Vagina (tissue), 2 donors: ENCODE measurements at places on chromosomes 11 and 22. TPM values are rescaled to one million over a fixed set of nuclear protein-coding genes. Genes with fewer than 3 reads are reported as not detected.

DNA sequence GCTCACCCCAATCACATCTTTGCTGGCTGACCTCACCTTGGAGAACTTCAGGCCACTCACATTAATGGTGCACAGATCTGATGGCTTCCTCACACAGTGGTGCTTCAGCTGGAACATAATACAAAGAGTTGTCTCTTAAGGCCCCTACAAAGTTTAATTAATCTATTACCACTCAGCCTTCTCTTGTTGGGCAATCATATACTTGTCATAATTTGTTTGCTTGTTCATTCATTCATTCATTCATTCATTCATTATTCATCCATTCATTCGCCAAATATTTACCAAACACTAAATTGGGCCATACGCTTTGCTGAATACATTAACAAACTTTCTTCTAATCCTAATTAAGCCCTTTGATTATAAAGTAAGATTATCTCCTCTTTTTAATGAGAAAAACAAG is 15.1 kb downstream of the XRRA1 start:
- H3K36me3 ChIP-seq = peaks cover 14% of the 10 kb centered on the region
- no peaks in the 10 kb centered on the region for H3K27me3 ChIP-seq
- H3K27ac ChIP-seq = no peak overlapping the region
- H3K4me1 ChIP-seq = no peaks in the 10 kb centered on the region
- no peak for DNase-seq

The TUBA8 gene
- total RNA-seq = 5.6 TPM

- no peaks in the 10 kb centered on the region for H3K4me1 ChIP-seq
- no peaks in the 10 kb centered on the region for H3K36me3 ChIP-seq
- no peak for DNase-seq
- H3K27me3 ChIP-seq = no peaks in the 10 kb centered on the region
- no peak overlapping the region for H3K4me3 ChIP-seq
Measured at GRCh38 chr11:68282141-68282860, 10.5 kb upstream of the C11orf24 start.

DNA sequence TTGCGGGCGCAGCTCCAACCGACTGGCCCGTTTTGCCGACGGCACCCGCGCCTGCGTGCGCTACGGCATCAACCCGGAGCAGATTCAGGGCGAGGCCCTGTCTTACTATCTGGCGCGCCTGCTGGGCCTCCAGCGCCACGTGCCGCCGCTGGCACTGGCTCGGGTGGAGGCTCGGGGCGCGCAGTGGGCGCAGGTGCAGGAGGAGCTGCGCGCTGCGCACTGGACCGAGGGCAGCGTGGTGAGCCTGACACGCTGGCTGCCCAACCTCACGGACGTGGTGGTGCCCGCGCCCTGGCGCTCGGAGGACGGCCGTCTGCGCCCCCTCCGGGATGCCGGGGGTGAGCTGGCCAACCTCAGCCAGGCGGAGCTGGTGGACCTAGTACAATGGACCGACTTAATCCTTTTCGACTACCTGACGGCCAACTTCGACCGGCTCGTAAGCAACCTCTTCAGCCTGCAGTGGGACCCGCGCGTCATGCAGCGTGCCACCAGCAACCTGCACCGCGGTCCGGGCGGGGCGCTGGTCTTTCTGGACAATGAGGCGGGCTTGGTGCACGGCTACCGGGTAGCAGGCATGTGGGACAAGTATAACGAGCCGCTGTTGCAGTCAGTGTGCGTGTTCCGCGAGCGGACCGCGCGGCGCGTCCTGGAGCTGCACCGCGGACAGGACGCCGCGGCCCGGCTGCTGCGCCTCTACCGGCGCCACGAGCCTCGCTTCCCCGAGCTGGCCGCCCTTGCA is 1.0 kb downstream of the FJX1 start:
- no peak for DNase-seq
- H3K4me1 ChIP-seq = peaks cover 30% of the 10 kb centered on the region
- H3K4me3 ChIP-seq = peak overlapping the region; percentile 53
- peak overlapping the region; percentile 84 for H3K27ac ChIP-seq

DNA sequence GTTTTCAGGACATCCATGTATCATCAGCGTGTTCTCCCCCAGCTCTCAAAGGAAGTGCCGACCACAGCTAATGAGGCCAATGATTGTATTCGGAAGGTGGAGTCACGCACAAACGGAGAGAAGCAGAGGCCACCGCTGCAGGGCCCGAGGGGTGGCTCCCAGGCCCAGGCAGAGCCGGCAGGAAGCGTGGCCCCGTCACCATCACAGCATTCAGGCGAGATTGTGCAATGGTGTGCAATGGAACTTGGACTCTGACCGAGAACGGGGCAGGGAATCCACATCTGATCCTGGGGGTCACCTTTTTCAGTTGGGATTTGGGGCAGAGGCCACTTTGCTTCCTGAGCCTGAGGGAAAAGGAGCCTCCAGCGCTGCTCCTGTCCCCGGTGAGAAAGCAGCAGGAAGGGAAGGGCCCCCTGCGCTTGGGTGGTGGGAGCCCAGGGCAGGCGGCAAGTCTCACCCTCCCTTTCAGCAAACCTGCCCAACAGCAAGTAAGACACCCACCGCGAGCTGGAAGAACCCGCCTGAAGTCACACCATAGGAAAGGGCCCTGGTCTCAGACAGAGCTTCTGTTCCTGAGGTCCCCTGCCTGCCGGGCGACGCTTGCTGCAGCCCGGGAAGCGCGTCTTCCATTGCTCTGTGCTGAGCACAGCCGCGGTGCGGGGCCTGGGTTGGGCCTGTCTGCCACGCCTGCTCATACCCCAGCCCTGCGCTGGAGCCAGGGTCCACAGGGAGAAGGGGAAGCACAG is 1430.7 kb downstream of the BRD1 start:
- no peaks in the 10 kb centered on the region for H3K27me3 ChIP-seq
- no peaks in the 10 kb centered on the region for H3K4me1 ChIP-seq
- H3K36me3 ChIP-seq = no peaks in the 10 kb centered on the region
- no peak overlapping the region for H3K27ac ChIP-seq
